Hematopoietic multipotent progenitor cell treated with erythropoietin and hydrocortisone succinate and interleukin-3 and kit ligand, for 15 days (in vitro differentiated cells): ENCODE measurements at places on chromosomes 2 and 18.

DNA sequence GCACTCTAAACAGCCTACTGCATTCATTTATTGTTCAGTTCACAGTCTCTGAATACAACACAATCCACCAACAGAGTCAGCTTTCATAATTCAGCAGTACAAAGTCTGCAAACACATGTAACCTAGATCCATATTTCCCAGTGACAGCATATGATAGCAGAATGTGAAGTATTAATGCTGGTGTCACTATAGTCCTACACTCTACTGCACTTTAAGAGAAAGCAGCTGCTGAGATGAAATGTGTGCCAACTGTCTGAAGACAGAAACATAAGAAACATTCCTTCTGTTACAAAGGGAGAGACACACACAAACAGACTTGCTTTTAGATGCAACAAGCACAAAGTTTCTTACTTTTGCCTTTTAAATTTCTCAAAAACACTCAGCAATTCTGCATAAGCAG lies 441.8 kb downstream of the ZEB2 start:
- no peak for DNase-seq

DNA sequence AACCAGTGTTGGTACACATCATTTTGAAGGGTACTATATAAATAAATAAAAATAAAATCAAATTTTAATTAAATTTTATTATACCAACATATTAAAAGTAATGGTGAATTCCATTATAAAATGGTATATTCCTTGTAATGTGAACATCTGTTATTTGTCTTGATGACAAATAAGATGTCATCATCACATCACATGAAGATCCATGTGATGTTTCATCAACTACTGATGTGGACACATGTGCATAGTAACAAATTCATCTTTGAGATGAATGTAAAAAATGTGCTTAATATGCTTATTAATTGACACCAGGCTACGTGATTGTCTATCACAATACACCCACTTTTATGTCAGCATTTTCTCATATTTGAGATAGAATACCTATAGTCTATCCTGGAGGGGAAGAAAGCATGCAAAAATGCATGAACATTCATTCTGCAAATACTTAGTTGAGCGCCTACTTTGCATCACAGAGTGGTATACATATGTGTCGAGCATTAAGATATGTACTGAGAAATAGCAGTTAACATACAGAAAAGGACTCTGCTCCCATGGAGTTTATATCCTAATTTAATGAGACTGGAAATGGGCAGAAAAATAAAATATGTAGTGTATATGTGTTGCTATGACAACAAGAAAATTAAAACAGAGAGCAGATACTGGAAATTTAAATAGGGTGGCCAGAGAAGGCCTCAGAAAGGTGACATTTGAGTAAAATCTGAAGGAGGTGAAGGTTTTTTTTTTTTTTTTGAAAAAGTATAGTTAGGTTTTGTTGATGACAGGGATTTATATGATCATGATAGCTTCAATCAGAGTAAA lies 281.1 kb downstream of the ARHGAP15 start:
- DNase-seq = no peak

GRCh38 chr2:98801286-98801685 lies 70.4 kb upstream of the MGAT4A start:
- no peak for DNase-seq

DNA sequence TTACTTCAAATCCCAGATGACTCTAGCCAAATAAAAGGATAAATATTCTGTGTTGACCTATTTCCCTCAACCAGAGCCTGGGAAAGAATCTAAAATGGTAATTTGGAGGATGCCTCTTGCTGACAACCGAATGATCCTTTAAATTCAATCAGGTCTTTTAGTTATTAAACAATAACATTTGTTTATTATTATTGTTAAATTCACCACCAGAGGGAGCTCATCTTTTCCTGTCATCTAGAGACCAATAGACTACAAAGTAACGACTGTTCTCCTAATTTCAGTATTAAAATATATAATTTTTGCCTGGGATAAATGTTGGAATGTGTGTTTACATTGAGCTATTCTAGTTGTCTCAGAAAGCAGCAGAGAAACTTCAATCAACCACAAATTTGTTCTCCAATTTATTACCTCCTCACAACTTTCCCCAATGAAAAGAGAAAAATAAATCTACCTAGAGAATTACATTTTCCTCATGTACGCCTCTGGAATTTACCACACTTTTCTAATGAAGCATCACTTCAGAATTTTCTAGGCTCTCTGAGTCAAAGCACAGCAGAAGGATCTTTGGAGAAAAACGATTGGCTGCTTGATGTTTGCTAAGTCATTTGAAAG lies 142.7 kb downstream of the SCG2 start:
- no peak for DNase-seq

DNA sequence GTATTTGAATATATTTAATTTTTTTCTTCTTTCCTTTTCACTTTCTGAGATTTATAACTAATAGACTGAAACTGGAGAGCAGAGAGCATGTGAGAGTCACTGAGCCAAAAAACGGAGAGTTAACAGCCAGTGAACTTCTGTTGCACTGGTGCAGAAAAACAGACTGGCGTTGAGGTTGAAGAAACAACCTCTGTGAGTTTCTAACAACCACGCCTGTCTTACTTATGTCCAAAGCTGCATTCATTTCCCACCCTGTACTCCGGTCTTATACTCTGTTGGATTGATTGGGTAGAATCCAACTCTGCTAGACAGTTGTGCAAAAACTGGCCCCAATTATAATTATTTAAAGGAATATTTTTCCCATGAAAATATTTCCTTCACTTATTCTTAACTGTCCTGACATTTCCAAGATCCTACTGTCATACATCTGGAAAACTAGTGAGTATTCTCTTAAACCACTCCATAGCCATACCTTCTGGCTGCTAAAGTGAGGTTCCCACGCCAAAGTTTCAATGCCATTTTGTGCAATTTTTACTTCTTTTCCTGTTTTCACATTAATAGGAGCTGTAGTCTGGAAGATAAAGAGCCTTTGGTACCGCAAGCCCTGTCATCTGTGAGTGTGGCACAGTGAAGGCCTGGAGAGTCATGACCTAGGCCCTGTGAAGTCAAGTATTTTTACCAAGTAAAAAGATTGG lies 9.4 kb downstream of the CYP1B1 start:
- DNase-seq = no peak

- no peak for DNase-seq
Measured at GRCh38 chr2:144650907-144651306, 131.0 kb upstream of the ZEB2 start.

- DNase-seq = no peak
Measured at GRCh38 chr2:69962986-69963730, 1.7 kb upstream of the ASPRV1 start.

GRCh38 chr18:48848641-48849143 lies 102.1 kb downstream of the SMAD7 start:
- no peak for DNase-seq

DNA sequence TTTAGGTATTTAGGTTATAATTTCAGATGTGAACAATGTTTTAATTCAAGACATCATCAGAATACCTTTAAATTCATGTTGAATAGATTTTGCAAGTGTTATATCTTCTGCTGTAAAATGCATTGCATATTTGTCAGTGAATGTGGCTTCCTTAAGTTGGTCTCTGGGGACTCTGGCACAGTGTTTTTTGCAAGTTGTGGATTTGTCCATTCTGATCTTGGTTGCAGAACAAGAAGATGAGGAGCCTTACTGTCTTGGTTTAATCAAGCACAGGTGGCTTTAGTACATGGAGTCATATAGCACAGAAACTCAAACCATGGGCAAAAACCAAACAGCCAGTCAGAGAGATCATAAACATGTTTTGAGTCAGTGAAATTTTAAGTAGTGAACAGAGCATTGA lies 135.7 kb downstream of the ARHGAP28 start:
- DNase-seq = no peak

- no peak for DNase-seq
Measured at GRCh38 chr2:200383380-200384110, 77.1 kb downstream of the SPATS2L start.

DNA sequence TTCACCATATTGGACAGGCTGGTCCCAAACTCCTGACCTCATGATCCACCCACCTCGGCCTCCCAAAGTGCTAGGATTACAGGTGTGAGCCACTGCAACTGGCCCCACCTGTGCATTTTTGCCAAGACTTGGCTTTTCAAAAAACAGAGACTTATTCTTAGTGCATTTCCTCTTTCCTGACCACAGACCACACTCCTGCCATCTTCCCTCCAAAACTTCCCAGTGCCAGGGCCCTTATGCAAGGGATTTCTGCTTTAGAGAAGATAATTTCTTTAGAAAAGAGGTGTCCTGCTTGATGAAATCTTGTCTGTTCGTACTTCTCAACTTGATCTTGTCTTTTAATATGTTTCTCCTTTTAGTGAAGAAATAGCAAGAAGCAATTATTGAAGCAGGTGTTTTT lies 98.8 kb upstream of the ZNF516 start:
- DNase-seq = no peak

DNA sequence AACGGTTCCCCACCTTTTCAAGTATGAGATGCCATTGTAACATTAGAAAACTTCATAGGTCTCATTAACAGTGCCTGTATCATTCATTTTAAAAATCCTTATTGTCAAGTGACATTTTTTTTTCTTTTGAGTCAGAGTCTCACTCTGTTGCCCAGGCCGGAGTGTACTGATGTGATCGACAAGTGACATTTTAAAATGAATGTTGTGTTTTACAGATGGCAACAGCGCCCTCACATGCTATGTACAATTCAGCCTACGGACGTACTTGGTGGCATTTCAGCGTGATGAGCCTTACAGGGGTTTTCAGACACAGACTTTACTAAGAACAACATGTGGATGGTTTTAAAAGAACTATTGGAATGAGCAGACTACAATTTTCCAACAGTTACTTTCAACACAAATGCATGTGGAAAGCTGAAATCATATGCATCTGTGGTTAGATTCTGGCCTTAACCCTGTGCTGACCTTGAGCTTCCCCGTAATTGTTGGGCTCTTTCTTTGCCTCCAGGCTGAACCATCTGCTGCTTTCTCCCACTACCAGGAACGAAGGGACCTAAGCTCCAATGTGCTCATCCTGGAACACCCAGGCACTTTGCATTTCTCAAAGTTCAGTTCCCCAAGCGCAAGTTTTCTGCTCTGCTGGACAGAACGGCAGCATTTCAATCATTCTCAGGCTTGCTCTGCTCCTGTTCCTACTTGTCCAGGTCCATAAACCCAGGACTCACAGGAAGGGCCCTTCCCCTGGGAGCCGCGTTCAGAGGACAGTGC lies 119.9 kb upstream of the NDUFV2 start:
- DNase-seq = peak; percentile 47

DNA sequence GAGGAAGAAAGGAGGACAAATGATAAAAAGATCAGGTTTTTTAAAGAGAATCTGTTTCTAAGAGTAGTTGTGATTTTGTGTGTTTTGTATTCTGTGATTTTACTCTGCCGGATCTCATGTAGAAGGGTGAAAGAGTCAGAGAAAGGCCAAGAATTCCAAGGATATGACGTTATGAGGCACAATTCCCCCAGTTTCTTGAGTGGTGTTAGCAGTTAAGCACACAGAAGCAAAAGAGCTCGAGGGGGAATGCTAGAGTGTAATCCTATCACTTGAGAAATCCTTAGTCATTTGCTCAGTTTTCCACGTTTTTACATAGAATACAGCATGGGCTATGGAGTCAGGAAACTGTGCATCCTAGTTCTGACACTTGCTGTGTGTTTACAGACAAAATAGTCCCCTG lies 34.8 kb downstream of the METTL4 start:
- DNase-seq = no peak

DNA sequence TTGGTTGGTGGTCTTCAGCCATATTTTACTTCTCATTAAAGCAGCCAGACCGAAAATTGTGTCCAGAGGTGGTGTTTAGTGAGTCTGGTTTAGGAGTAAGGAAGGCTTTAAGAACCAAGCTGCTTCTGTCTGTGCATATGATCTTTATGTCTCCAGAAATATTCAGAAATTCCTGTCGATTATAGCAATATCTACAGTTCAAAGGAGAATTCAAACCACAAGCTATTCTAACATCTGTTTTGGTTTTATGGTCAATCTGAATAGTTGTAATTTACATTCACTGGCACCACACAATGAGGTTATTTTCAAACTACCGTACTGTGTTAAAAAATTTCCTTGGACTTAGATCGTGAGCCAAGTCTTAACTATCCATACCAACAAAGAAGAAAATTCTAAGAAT lies 11.3 kb downstream of the UPP2 start:
- DNase-seq = no peak

DNA sequence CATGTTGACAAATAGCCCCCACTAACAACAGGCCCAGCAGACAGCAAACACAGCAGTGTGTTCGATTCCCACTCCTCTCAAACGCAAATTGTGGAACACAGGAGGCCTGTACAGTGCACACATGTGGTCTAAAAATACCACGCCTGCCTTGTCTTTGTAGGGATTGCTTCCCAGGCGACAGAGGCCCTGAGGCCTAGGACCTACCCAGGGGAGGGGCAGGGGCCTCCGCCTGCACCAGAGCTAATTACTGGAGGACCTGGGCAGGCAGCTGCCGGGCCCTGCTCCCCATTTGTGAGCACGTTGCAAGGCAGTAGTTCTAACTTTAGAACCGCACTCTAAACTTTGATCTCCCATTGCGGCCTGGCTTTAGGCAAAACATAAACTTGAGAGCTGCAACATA lies 316.0 kb downstream of the TXNL1 start:
- DNase-seq = no peak

DNA sequence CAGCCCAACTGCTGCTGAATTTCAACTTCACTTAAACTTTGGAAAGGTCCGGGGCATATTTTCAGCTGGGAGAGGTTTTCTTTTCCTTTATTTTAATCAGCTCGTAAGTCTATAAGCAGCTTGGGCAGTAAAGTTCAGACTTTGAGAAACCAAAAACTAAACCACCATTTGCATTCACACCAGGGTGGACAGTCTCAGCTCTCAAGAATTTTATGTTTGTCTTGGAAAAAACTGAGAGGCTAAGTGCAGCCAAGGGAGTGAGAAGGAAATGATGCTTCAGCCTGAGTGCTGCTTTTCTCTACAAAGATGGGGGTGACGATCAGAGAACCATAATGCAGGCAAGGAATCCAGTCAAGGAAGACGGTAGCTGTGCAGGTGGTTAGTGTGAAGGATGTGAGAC lies 30.2 kb downstream of the MCFD2 start:
- DNase-seq = no peak

GRCh38 chr18:49161627-49162026 lies 210.9 kb upstream of the SMAD7 start:
- no peak for DNase-seq

DNA sequence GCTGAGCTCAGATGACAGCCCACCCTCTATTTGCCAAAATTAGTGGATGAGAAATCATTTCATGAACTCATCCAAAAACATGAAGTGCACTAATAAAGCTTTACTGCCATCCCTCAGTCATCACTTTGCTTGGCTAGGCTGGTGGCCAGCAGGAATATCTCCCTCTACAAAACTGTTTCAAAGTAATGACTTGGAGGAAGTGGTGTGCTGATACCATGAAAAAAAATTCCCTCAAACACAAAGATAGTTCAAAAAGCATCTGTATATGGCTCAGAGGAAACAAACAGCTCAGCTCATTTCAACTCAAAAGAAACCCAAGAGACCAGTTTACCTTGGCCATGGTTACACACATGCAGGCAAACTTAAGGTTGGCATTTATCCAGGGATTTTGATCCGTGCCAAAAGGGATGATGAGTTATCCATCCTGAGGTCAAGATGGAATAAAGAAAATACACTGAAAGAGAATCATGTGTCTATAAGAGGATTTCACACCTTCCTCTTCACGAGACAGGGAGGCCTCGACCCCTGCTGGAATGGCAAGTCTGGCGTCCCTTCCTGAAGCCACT lies 18.4 kb upstream of the WIPF1 start:
- no peak for DNase-seq

- DNase-seq = no peak
Measured at GRCh38 chr2:12168354-12168753, 421.9 kb downstream of the LPIN1 start.
